ENCODE measurements at places on chromosomes 1 and 21.

- no peak for DNase-seq
These were observed 16.7 kb upstream of the ERICH3 start for GRCh38 chr1:74690364-74690696.

DNA sequence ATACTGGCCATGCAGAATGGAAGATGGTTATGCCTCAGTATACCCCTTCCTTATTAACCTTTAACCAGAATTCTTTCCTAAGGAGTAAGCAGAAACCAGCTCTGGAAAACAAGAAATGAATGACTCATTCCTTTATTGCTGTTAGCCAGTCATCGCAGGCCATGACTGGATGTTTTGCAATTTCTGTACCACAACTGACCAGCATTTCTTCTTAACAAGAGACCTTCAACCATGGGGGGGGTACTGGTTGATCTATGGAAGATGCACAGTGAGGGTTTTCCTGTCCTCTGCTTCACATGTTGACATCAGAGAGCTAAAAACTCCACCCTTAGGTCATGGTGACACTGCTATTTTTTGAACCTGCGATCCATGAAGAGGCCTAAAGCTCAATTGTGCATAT is 28.0 kb upstream of the RNF2 start:
- no peak for DNase-seq

- DNase-seq = no peak
These were observed 668 bp upstream of the PADI4 start for GRCh38 chr1:17307329-17307728.

- no peak for DNase-seq
These were observed 46.1 kb downstream of the PKN2 start for GRCh38 chr1:88730132-88730675.

DNA sequence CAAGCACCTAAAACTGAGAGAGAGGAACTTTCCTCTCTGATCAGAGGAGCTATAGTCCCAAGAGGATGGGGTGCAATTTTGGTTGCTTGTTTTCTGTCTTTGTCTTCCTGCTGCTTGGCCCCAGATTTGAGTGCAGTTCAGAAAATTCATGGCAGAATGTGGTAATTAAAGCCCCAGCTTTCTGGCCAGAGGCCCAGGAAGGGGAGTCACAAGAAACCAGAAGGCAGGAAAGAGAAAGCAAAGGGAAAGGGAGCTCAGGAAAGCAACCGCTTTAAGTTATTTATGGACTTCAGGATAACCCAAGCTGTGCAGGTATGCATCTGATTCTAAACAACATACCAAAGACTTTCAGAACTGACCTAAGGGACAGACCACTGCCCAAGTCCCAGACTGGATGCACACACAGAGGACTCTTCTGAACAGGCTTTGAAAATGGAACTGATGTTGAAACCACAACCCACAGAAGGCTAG is 88.8 kb downstream of the ST3GAL3 start:
- DNase-seq = no peak

- peak; percentile 13 for DNase-seq
These were observed 225.8 kb upstream of the PROX1 start for GRCh38 chr1:213761845-213762407.

DNA sequence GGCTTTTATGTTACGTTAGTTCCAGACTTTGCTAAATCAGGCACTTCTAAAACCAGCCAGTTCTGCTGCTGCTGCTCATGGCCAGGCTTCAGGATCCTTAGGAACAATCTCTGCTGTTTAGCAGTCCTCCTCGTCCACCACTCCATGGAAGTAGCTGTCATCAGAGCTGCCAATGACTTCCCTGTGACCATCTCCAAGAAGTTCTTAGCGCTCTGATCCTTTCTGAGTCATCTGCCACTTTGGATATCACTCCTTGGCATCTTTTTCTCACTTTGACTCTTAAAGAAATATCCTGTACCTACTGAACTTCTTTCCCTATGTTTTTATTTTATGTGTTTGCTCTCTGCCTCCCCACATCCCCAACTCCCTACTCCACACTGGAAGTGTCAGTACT is 14.7 kb upstream of the IRF2BP2 start:
- DNase-seq = no peak

- no peak for DNase-seq
These were observed 14.6 kb upstream of the PKNOX1 start for GRCh38 chr21:42959728-42960127.

GRCh38 chr1:232978815-232979214 is 28.4 kb downstream of the NTPCR start:
- DNase-seq = no peak

- DNase-seq = no peak
These were observed 188.7 kb downstream of the CHRM3 start for GRCh38 chr1:239575113-239575512.

DNA sequence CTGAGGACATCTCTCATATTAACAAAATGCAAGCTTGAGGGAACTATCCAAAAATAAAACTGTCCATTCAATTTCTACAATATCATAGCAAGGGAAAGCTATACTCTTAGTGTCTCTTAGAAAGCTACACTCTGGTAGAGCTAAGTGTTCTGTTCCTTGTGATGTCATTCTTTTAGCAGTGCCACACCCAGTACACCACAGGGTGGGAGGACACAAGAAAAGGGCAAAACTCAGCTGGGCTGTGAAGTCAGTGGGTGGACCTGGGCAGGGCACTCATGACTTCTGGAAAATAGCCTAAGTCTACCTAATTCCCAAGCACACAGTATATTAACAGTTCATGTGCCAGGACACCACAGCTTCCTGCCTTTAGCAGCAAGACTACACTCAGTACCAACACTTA is 42.2 kb upstream of the TNFSF4 start:
- DNase-seq = no peak

DNA sequence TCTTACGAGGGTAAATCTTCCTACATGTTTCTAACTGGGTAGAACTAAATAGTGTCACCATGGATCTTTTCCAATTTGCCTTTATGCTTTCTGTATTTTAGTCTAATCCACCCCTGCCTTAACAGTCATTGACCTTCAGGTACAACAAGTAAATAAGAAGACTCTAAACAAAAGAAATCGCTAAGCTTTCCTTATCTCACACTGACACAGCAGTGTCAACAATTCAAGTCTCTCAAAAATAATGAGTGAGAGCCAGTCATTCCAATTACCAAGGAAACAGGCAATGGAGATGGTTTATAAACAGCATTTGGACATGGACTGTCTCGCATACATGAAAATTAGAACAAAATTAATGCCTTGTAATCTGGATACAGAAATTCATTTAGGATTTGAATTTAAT is 365.8 kb downstream of the VAV3 start:
- DNase-seq = no peak

DNA sequence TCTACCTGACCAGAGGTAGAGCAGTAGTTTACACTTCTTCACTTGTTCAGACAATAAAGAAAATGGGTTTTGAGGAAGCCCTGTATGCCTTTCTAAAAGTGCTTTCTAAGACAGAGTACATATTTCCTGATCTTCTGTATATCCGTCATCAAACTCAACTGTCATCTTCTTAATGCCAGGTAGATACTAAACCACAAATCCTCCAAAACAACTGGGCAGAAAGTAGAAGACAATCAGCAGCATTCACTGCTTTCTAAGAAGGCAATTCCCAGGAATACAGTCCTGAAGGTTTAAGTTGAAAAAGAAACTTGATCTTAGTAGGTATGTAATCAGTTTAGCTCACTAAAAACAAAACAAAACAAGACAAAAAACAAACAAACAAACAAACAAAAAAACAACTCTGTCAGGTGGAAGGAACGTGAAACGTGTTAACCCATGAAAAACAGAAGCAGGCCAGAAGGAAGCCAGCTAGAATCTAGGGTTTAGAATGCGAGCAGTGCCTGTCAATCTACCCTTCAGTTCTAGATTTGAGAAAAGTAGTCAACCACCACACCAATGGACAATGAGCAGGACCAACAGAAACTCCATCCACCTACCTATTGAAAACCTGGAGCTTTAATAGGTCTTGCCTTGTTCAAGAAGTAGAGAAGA is 59.2 kb downstream of the LEPR start:
- DNase-seq = no peak

DNA sequence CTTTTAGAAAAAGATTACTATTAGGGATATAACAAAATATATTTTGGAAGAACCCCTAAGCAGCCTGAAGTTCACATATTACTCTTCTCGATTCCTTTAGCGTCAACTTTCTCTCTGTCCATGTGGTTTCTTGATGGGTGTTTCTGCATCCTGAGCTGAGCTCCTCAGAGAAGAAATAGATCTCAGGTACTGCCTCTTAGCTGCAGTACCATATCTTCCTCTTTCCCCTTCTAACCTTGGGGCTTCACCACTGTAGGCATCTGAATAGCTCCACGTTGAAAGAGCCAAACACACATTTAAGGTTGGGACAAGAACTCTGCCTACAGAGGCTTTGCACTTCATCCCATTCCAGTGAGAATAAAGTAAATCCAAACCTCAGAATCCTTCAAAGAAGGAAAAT is 59.2 kb downstream of the SAMSN1 start:
- no peak for DNase-seq

GRCh38 chr1:67427465-67427864 is 2.7 kb downstream of the SERBP1 start:
- DNase-seq = no peak

- DNase-seq = no peak
These were observed 120.2 kb downstream of the DMRTB1 start for GRCh38 chr1:53579221-53580008.

DNA sequence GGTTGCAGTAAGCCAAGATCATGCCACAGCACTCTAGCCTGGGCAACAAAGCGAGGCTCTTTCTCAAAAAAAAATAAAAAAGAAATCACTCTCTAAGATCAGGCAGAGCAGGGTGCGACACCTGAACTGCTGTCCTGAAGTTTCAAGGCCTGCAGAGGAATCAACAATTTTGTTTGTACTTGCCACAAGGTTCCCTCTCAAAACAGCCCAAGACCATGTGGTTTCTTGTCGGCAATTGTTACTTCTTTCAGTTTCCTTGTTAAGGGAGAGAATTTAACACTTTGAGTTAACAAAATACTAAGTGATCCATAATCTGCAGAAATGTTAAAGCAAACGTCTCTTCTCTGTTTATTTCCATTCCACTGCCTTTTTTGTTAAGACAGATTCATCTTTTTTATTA is 36.5 kb downstream of the MACO1 start:
- DNase-seq = no peak

GRCh38 chr1:21247892-21248715 is 42.2 kb downstream of the ECE1 start:
- no peak for DNase-seq

GRCh38 chr1:98467586-98467985 is 193.9 kb upstream of the SNX7 start:
- DNase-seq = no peak

DNA sequence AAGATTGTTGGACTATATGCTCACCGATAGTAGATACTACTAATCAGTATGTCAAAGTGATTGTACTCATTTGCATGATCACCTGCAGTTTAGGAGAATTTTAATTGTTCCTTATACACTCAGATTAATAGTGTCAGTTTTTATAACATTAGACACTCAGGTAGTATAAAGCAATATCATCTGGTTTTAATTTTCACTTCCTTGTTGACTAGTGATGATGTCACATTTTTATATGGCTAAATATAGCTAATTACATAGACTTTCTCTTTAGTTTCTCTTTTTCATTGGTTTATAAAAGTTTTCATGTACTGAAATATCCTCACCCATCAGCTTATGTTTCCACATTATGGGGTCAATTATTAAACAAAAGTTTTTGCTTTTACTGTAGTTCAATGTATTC is 1332.4 kb upstream of the ADGRL2 start:
- DNase-seq = no peak

- no peak for DNase-seq
These were observed 21.5 kb upstream of the SLC25A34 start for GRCh38 chr1:15714406-15715136.

DNA sequence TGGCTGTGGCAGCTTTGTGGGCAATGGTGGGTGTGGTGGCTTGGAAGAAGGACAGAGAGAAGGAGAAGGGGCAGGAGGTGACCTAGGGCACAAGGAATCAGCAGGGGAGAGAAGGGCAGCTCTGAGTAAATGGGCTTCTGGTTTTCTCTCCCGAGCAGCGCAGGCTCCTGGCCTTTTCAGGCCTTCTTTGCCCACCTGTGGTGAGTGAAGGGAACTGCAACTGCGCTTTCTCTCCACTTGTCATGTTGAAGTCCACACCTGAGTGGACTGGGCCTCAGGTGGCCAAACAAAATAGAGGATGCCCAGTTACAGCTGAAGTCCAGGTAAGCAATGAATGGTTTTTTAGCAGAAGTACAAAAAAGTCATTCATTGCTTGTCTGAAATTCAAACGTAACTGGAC is 29.4 kb upstream of the KCNA10 start:
- no peak for DNase-seq

GRCh38 chr1:215079456-215079855 is 3.1 kb upstream of the KCNK2 start:
- no peak for DNase-seq

DNA sequence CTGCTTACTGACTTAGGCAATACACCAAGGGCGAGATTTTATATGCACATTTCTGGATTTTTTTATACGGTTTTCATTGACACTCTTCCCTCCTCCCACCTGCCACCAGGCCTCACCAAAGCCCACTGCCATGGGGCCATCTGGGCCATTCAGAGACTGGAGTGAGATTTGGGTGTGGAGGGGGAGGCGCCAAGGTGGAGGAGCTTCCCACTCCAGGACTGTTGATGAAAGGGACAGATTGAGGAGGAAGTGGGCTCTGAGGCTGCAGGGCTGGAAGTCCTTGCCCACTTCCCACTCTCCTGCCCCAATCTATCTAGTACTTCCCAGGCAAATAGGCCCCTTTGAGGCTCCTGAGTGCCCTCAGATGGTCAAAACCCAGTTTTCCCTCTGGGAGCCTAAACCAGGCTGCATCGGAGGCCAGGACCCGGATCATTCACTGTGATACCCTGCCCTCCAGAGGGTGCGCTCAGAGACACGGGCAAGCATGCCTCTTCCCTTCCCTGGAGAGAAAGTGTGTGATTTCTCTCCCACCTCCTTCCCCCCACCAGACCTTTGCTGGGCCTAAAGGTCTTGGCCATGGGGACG is 57.9 kb downstream of the LACTBL1 start:
- no peak for DNase-seq

DNA sequence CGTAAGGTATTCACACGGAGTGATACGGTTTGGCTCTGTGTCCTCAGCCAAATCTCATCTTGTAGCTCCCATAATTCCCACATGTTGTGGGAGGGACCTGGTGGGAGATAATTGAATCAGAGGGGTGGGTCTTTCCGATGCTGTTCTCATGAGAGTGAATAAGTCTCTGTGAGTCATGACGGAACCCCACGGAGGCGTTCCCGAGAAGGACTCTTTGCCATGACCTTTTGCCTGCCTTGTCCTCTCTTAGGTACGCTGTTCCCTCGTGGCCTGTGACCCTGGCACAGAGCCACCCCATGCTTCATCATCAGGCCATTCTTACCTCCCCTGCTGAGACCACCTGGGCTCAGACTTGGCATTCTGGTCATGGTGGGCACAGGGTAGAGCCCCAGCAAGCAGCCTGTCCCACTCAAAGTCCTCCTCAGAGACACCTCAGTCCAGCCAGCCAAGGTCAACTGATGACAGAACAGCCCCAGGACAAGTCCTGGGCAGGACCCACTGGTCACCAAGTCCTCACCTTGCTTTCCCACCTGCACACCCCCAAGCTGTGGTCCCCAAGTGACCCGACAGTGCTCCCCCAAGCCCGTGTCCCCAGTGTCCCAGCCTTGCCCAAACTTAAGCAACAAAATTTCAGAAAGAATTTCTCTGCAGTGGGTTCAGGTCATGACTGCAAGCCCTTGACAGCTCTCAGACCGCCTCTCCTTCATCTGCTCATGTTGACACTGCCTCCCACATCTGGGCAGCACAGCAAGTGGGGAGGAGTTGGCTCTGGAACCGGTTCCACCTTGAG is 158.4 kb downstream of the ACTL8 start:
- no peak for DNase-seq

- DNase-seq = no peak
These were observed 12.1 kb upstream of the NDC1 start for GRCh38 chr1:53850082-53850673.
